ENCODE measurements at places on chromosomes 11 and 22.

GRCh38 chr22:49295465-49295743 is 532.3 kb downstream of the BRD1 start:
- DNase-seq: no peak

GRCh38 chr11:11186249-11186648 is 166.8 kb downstream of the CSNK2A3 start:
- no peak for DNase-seq

- peak; percentile 61 for DNase-seq
Measured at GRCh38 chr11:119056421-119056999, 495 bp downstream of the HYOU1 start.

- DNase-seq: no peak
Measured at GRCh38 chr11:113974741-113975470, at the start of gene HTR3A. TSS of gene HTR3A (plus strand) at chr11:113975108. CDS start at chr11:113975326, 218 bp downstream.

GRCh38 chr22:46977656-46978343 is 215.3 kb downstream of the TBC1D22A start:
- no peak for DNase-seq

- DNase-seq: no peak
Measured at GRCh38 chr11:103947546-103947919, 88.9 kb upstream of the DDI1 start.

DNA sequence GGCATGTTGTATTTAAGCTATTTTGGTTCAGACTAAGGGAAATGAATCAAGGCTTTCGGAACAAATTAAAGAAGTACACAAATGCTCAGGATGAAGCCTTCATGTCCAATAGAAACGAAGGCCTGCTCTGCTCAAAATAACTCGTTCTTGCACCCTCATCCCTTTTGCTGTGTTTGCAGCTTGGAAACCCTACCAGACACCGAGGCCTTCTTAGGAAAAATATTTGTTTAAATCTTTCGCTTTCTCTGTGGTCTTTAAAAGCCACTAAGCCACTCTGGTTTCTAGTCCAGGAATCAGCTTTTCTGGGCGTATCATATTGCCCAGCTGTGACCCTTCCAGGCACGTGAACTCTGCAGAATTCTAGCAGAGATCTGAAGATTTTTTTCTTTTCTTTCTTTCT is 60.9 kb upstream of the HSPA8 start:
- DNase-seq: no peak

- no peak for DNase-seq
Measured at GRCh38 chr22:22556995-22557925, 1.8 kb downstream of the PRAME start.

DNA sequence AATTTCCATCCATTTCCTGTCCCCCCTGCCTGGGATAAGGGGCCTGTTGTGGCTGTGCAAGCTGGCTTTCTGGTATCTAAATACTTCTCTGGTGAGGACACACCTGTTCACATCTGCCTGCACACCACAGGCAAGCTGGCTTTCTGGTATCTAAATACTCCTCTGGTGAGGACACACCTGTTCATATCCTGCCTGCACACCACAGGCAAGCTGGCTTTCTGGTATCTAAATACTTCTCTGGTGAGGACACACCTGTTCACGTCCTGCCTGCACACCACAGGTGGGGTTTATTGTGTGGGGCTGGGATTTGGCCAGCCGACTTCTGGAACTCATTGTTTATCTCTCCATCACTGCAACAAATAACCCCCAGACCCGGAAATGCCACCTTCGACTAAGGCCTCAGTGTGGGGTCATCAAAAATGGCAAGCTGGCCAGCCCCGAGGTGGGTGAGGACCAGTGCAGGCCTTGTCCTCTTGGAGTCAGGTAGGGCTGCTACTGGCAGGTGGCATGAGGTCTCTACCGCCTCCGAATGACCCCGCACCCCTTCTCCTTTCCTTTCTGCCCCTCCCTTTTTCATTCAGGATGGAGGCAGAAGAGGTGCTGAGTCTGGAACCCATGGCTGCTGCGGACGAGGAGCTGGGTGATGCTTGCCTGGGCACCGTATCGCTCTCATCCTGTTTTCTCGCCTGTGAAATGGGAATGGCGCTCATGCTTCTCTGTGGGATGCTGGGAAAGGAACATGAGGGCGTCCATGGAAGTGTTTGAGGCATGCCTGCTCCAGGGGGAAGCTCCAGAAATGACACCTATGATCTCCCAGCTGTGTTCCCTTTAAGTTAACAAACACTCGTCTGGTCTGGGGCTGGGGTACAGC is 43.5 kb upstream of the MYEOV start:
- DNase-seq: no peak

GRCh38 chr22:28146401-28147314 is 227.6 kb upstream of the PITPNB start:
- DNase-seq: no peak

DNA sequence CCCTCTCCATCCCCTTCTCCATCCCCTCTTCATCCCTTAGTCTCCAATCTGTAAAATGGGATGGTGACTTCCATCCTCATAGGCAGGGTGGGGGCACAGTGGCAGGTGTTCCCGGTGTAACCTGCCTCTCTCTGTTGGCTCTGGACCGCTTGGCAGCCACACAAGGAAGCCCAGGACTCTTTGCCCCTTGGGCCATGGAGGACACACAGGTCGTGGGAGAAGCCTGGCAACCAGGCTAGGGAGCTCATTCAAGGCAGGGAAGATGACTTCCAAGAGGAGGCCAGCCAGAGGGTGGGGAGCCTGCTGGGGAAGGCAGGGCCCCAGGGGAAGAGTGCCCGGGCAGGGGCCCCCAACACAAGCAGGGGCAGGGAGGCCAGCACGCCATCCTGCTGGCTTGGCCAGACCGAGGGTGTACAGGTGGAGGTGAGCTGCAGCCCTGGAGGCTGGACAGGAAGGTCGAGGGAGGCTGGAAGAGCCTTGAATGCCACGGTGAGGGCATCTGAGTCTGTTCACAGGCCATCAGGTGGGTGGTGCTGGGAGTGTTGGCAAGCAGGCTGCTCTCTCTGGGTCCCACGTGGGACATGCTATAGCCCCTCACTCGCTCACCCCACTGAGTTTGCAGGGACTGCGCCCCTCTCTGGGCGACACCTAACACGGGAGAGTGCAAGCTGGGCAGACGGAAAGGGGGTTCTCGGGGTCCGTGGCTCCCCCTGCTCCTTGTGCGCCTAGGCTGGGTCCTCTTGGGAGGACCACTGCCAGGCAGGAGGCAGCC is 15.5 kb upstream of the CTSD start:
- DNase-seq: no peak

- DNase-seq: no peak
Measured at GRCh38 chr11:65712633-65713076, 603 bp downstream of the KAT5 start.

GRCh38 chr11:64916040-64916774 is 802 bp downstream of the ATG2A start:
- peak; percentile 75 for DNase-seq

- DNase-seq: no peak
Measured at GRCh38 chr22:37193629-37194191, 5.7 kb upstream of the C1QTNF6 start.

DNA sequence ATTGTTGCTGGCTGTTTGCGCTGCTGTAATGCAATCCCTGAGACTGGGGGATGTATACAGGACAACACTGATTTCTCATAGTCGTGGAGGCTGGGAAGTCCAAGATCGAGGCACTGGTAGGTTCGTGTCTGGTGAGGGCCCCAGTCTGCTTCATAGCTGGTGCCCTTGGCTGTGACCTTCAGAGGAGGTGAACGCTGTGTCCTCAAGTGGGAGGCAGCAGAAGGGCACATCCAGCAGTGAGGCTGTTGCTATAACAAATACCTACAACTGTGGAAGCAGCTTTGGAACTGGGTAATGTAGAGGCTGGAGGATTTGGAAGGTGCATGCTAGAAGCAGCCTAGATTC is 21.3 kb downstream of the KRTAP5-5 start:
- no peak for DNase-seq

DNA sequence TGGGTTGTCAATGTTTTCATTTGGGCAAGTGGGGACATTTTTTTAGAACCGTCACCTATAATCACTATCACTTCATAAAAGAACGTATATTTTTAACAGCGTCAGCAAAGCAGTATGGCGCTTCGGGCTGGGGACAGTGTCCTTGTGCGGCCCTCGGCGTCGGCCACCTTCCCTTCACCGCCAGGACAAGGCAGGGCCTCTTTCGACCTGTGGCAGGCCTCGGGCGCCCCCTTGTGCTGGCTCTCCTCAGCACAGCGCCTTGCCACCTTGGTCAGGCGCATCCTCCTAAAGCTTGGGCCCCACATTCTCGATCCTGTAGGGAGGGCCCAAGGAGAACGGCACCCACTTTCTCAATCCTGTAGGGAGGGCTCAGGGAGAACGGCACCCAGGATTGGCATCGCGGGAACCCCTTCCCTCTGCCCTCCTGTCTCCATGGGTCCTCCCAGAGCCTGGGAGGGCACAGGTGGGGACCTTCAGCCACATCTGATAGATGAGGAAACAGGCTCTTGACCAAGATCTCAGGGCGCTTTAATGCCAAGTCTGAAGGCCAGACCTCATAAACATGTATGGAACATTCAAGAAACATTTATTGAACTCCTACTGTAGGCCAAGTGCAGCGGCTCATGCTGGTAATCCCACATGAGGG is 11.5 kb upstream of the FADD start:
- DNase-seq: no peak

GRCh38 chr22:41550952-41551491 is 6.8 kb upstream of the POLR3H start:
- no peak for DNase-seq

GRCh38 chr11:7143908-7144307 is 55.1 kb downstream of the RBMXL2 start:
- DNase-seq: no peak

DNA sequence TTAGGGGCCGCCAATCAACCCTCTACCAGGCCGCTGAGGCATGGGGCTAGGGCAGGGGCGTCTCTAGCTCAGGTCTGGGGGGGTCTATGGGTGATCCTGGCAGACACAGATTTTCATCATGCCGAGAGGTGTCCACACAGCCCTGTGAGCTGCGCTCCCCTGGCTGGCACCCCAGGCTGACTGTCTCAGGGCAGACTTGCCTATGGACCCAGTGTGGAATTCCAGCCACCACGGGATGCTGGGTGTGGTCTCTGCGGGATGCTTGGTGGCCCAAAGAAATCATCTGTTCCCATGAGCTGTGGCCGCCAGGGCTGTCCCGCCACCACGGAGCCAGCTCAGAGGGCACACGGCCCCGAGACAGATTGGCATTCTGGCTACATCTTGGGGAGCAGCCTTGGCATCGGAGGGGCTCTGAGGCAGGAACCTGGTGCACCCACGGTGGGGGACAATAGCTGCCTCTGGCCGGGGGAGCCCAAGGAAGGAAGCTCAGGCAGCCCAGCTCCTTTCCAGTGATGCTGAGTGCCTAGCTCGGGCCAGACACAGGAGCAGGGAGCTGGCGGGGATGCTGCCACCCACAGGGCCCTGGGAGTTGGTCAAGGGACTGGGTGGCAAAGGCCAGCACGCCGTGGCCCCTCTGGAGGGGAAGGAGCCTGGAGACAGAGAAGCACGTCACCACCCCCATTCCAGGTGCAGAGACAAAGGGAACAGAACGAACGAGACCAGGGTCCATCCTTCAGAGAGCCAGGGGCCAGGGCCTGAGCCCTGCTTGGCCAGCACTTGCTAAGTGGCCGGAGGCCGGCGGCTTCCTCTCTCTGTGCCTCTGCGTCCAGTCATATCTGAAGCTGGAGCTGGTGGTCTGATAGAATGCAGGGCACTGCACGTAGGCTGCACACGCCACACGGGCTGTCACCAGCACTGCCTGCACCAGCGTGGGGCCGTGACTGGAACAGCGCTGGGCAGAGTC is 64.4 kb upstream of the FGF3 start:
- DNase-seq: no peak

GRCh38 chr11:40029391-40029790 is 1430.1 kb downstream of the LRRC4C start:
- no peak for DNase-seq

DNA sequence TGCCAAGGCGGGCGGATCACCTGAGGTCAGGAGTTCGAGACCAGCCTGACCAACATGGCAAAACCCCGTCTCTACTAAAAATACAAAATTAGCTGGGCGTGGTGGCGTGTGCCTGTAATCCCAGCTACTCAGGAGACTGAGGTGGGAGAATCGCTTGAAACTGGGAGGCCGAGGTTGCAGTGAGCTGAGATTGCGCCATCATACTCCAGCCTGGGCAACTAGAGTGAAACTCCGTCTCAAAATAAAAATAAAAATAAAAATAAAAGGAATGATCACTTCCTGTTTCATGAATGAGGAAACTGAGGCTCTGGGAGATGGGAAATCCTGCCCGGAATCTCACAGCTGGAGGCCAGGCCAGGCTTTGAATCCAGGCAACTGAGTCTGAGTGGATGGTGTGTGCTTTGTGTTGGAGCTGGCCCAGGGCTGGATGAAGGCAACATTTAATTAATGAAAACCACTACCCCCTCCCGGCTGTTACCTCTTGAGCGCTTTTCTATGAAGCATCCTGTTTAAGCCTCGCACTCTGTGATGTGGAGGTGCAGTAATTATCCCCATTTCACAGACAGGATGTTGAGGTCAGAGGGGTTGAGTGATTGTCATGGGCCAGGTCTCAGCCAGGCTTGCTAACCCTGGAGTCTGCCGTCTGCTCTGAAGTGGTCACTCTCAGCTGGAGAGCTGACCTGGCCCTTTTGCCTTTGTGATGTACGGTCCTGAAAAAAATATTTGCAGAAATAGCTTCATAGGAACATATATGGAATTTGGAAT is 27.8 kb downstream of the LRP5 start:
- no peak for DNase-seq

GRCh38 chr11:10838881-10839280 is 19.0 kb downstream of the ZBED5 start:
- no peak for DNase-seq

All from 8988T (cell line).